ENCODE measurements at places on chromosomes 3 and 15.

DNA sequence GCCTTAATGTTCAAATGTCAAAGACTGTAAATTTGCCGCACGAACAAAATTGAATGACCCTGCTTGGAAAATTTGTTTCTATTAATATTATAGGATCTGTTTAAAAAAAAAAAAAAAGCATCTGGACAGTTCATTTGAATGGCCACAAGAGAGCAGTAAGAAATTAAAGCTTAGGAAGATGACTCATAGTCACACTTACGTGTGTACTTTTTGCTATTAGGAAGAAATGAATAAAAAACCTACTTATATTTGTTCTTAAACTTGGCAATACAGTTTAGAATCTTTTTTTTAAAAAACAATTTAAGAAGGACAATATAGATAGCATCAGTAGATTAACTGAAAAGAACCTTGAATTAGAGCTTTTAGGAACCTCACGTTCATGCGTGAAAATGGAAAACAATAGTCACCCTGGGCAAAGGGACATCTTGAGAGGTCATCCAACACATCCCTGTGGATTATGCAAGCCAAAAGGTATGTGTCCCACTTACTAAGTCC, 621.8 kb downstream of the MECOM start:
- no peak for DNase-seq

DNA sequence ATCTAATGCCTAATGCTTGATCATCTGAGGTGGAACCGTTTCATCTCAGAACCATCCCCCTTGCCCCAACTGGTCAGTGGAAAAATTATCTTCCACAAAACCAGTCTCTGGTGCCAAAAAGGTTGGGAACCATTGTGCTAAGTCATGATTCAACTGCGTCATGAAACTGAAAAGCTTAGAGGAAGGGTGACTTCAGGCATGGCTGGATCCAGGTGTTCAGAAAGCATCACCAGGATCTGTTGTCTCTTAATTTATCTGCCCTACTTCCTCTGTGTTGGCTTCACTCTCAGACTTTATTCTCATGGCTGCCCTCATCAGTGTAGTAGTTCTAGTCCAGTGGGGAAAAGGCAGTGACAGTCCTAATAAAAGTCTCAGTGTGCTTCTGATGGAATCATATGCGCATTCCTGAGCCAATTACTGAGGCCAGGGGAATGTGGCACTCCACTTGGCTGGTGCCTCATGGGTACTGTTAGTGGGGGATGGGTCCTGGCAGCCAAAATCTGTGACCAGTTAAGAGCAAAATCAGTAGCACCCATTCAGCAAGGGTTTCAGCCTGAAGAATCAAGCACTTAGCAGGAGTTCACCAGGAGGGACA, 110.3 kb downstream of the WNT5A start:
- no peak for DNase-seq

DNA sequence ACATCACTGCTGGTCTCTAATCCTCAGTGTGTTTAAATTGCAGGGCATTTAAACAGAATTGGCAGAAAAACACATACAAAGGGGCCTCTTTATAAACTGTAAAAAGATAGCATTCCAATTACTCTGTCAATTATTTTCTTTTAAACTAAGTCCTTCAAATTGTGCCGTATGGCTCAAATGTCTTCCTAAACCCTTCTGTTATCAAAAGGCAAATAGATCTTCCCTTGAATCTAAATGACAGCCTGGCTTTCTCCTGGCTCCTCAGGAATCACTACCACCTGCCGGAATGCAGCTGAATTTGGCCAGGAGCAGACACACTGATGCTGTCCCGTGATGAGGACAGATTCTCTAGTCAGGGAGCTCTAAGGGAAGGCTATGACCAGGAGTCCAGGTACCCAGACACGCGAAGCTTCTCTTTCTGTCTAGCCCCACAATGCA, 85.6 kb downstream of the IGF2BP2 start:
- DNase-seq = no peak

DNA sequence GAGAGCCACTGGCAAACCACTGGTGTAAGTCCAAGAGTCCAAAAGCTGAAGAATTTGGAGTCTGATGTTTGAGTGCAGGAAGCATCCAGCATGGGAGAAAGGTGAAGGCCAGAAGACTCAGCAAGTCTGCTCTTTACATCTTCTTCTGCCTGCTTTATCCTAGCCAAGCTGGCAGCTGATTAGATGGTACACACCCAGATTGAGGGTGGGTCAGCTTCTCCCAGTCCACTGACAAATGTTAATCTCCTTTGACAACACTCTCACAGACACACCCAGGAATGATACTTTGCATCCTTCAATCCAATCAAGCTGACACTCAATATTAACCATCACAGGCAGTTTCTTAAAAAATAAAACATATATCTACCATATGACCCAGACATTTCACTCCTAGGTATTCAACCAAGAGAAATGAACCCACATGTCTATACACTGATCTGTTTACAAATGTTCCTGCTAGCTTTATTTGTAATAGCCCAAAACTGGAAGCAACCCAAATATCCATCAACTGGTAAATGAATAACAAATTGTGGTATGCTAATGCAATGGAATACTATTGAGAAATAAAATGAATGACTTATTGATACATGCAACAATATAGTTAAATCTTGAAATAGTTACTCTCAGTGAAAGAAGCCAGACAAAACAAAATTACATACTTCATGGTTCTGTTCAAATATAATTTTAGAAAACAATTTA, 373.8 kb downstream of the ZNF385D start:
- no peak for DNase-seq

DNA sequence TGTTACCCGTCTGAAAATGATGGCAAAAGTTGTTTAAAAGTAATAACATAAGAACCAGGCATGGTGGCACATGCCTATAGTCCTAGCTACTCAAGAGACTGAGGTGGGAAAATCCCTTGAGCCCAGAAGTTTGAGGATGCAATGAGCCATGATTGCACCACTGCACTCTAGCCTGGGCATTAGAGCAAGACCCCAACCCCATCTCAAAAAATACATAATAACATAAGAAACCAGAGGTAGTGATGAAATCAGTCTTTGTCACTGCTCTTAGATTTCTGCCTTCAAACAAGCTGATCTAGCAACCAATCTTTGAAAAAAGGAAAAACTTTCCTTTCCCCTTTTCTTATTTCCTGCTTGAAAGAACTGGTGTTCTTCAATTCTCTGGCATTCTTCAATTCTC, 71.3 kb downstream of the TMCC1 start:
- DNase-seq = no peak

DNA sequence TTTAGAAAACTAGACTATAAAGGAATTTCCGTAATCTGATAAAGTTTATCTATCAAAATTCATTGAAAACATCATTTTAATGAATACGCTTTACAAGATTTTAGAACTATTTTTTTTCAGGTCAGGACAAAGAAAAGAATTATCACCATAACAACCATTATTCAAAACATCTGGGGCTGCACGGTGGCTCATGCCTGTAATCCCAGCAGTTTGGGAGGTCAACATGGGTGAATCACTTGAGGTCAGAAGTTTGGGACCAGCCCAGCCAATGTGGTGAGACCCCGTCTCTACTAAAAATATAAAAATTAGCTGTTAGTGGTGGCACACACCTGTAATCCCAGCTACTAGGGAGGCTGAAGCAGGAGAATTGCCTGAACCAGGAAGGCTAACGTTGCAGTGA, 260.4 kb downstream of the WNT5A start:
- no peak for DNase-seq

DNA sequence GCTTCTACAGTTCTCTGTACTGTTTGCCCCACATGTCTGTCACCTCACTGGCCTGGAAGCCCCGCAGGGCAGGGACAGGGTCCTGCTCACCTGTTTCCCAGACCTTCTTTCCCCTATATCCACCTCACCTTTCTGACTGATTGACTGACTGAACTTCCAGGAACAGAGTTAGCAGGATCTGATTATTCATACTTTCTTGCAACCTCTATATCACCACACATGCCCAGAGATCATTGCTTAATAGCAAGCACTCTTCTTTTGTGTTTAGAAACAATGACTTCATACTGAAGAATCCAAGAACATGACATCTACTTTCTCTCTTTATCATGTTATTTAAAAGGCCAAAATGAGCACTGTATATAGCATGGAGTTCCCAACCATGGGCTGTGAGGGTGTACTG, 18.0 kb upstream of the CLEC3B start:
- no peak for DNase-seq

- DNase-seq = no peak
These were observed 61.8 kb upstream of the RBP1 start for GRCh38 chr3:139601191-139601961.

DNA sequence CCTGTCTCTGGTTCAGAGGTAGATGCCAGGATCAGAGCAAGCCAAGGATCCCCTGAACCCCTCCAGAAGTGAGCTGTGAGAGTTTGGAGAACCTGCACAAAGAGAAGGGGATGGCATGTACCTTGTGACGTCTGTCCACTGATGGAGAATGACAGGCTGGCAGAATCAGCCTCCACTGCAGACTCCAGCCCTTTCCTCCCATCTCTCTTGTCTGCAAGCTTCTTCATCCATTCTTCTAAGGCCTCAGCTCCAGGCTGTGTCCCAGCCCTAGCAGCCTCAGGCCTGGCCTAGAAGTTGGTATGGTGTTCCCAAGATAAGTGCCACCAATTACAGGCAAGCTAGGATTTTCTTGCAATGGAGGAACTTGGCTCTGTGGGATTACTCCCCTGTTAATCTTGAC, 8.6 kb downstream of the GALNT15 start:
- no peak for DNase-seq

GRCh38 chr15:38253351-38253781, 730 bp downstream of the SPRED1 start:
- no peak for DNase-seq

- no peak for DNase-seq
These were observed 383.4 kb downstream of the PTPRG start for GRCh38 chr3:61944726-61945125.

DNA sequence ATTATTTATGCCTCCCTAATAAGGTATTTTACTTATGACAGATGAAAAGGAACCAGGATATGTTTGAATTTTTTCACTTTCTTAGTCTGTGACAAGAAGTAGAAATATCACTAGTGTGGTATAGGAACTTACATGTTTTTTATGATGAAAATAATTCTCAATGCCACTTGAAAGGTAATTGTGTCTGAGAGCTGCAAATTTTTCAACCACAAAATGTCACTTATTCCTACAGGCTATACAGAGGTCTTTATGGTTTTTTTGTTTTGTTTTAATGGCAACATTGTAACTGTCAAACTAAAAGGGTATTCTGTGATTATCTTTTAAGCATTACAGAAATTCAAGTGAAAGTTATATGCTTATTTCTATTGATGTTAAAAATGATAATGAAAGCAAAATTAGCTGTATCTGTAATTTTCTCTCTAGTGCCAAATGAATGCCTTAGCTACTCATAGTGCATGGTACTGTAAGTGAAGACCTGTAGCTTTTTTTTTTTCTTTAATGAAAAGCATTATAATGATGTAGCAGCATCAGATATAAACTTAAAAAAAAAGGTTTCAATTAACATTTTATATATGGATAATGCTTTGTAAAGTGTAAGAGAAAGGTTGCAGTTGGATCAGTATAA, 14.7 kb downstream of the FEM1B start:
- DNase-seq = no peak

GRCh38 chr15:24954783-24955530, at the start of the genes SNRPN and SNURF:
Gene SNRPN (plus strand): TSS chr15:24954987. CDS start chr15:24974454, 19,467 bp downstream.
Gene SNURF (plus strand): TSS chr15:24954987. CDS start chr15:24955049, 62 bp downstream.
- peak; percentile 86 for DNase-seq

DNA sequence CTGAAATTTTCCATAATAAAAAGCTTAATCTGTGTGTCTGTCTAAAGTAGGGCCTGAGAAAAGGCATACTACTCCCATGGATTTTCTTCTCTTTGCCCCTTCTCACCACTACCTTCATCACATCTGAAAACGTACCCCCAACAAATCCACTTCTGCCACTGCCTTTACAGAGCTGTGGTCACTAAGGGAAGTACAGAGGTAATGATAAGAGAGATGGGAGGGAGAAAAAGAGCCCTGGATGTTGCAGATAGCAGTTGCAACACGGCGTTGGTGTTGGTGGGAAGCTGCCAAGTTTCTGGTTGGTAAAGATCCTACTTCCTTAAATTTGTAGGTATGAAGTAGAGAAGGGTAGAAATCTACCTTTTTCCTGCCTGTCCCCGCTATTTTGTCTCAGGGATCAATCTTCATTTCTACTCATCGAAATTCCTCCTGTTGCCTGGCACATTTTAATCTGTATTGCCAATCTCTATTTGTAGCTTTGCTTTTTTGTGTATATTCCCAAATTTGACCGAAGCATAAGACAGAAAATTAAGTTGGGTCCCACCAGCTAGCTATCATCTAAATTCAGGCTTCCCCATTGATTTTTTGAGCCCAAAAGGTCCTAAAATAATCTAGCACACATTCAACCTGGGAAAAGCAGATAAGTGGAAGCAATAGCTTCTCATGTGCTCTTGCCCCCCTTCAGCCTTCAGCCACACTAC, 102.9 kb downstream of the TFDP2 start:
- no peak for DNase-seq

Data from glutamatergic neuron (in vitro differentiated cells).